ENCODE measurements at places on chromosomes 3 and 15. TPM values are rescaled to one million over a fixed set of nuclear protein-coding genes. Genes with fewer than 3 reads are reported as not detected.

The CTDSPL gene
- 14.0 TPM for total RNA-seq

The CLDN1 gene
- total RNA-seq: 173 TPM

The RARRES1 gene
- total RNA-seq: not detected

The MAPKAPK3 gene
- total RNA-seq: 15.8 TPM

The TPRG1 gene
- 1.6 TPM for total RNA-seq

The ANP32A gene
- 370 TPM for total RNA-seq

The PLD1 gene
- total RNA-seq: 4.6 TPM

The SV2B gene
- total RNA-seq: 3.9 TPM

- no peaks in the 10 kb centered on the region for H3K4me1 ChIP-seq
- H3K27ac ChIP-seq: no peak overlapping the region
- no peaks in the 10 kb centered on the region for H3K27me3 ChIP-seq
- no peaks in the 10 kb centered on the region for H3K36me3 ChIP-seq
- no peak for DNase-seq
Measured at GRCh38 chr3:3848923-3849275, 49.7 kb downstream of the LRRN1 start.

DNA sequence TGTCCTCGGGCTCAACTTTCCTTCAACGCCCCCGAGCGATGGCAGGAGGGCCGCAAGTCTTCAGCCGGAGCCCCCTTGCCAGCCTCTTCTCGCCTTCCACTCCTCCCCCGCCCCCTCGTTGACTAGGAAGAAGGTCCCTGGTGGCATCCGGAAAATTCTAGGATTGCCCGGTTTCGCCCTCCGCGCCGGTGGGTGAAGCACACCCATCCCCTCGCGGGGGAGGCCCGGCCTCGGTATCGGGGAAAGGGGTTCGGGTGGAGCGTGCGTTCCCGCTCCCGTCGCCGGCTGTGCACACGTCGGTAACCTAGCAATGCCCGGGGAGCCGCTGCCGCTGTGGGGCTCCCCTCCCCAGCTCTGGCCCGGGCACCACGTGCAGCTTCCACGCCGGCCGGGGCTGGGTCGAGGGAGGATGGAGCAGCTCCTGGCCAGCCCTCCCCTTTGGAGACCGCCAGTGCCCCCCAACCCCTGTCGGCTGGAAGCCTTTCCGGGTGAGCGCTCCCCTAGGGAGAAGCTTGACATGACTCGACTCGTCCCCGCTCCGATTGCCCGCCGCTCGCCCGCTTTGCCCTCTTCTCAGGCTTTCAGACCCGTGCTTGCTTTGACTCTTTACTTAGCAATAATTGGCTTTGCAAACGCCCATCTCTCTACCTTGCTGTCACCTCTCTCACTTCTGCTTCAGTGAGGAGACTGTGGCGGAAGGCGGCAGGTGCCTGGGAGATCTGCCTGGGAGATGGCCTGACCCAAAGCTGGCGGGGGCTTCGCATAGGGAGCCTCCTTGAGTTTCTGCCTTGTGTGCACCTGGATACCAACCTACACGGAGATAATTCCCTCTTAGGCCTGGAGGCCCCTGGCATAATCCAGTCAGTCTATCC, 1.3 kb downstream of the CACNA1D start:
- no peaks in the 10 kb centered on the region for H3K36me3 ChIP-seq
- H3K27ac ChIP-seq: no peak overlapping the region
- peaks cover 35% of the 10 kb centered on the region for H3K27me3 ChIP-seq
- no peak overlapping the region for H3K4me3 ChIP-seq
- no peak for DNase-seq
- H3K4me1 ChIP-seq: no peaks in the 10 kb centered on the region

DNA sequence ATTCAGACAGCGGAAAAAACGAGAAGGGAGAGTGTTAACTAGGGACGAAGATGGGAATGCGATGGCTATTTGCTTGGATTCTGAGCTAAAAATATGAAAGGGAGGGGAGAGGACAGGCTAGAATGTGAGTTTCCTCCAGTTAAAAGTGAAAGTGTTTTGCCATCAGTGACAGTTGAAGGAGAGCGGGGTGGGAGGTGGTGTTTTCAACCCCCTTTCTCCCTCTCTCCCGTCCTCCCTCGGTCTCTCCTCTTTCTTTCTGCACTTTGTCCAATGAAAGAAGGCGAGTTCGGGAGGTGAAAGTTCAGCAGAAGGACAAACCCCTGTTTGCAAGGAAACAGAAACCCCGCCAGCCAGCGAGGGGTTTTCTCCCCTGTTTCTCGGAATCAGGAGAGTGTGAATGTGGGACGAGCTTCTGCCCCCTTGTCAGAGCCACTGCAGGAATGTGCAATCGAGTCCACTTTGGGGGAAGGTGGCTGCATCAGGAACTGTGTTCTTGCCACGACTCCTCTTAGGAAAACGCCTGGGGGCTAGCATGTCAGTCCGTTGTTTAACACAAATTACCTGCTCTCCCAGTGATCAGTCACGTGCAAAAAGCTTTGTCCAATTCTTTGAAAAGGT, 975 bp upstream of the FOXP1 start:
- no peaks in the 10 kb centered on the region for H3K36me3 ChIP-seq
- peak overlapping the region; percentile 73 for H3K4me3 ChIP-seq
- DNase-seq: peak; percentile 51
- peak overlapping the region; percentile 82 for H3K27ac ChIP-seq

DNA sequence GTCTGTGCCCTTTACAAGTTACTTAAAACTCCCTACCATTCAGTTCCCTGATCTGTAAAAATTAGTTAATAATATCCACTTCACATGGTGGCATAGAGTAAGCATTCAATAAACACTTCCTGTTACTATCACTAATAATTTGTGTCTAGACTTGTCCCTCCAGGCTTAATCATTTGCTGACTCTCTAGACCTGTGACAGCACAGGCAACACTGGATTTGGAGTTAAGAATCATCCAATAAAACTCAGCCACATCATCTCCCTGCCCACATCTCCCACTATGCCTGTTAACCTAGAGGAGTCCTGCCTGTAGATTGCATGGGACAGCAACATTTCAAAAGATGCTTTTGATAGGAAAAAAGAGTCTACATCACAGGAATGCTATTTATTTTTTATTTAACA, 564.6 kb downstream of the MFSD1 start:
- H3K27ac ChIP-seq: no peak overlapping the region
- H3K27me3 ChIP-seq: no peaks in the 10 kb centered on the region
- no peaks in the 10 kb centered on the region for H3K36me3 ChIP-seq
- no peak overlapping the region for H3K4me3 ChIP-seq
- no peaks in the 10 kb centered on the region for H3K4me1 ChIP-seq

GRCh38 chr3:86978111-86978551, 12.8 kb downstream of the VGLL3 start:
- DNase-seq: no peak
- H3K27ac ChIP-seq: no peak overlapping the region
- peaks cover 6% of the 10 kb centered on the region for H3K4me1 ChIP-seq
- H3K36me3 ChIP-seq: no peaks in the 10 kb centered on the region
- H3K27me3 ChIP-seq: no peaks in the 10 kb centered on the region
- H3K4me3 ChIP-seq: no peak overlapping the region

GRCh38 chr3:141403576-141403975, 35.3 kb downstream of the ZBTB38 start:
- peak overlapping the region; percentile 62 for H3K4me3 ChIP-seq
- H3K4me1 ChIP-seq: no peaks in the 10 kb centered on the region
- H3K27me3 ChIP-seq: no peaks in the 10 kb centered on the region
- H3K36me3 ChIP-seq: peaks cover 9% of the 10 kb centered on the region
- no peak for DNase-seq
- H3K27ac ChIP-seq: no peak overlapping the region

- DNase-seq: no peak
- H3K36me3 ChIP-seq: no peaks in the 10 kb centered on the region
- H3K4me3 ChIP-seq: no peak overlapping the region
- H3K27ac ChIP-seq: no peak overlapping the region
- no peaks in the 10 kb centered on the region for H3K27me3 ChIP-seq
- no peaks in the 10 kb centered on the region for H3K4me1 ChIP-seq
Measured at GRCh38 chr3:72390841-72391240, 457.4 kb downstream of the SHQ1 start.

- no peaks in the 10 kb centered on the region for H3K27me3 ChIP-seq
- peaks cover 42% of the 10 kb centered on the region for H3K36me3 ChIP-seq
- peak overlapping the region; percentile 32 for H3K27ac ChIP-seq
- peak overlapping the region; percentile 76 for H3K4me3 ChIP-seq
Measured at GRCh38 chr15:43519196-43519595, 1.8 kb downstream of the MAP1A start.

GRCh38 chr3:48528754-48529153, 24.8 kb upstream of the SHISA5 start:
- no peaks in the 10 kb centered on the region for H3K27me3 ChIP-seq
- no peak for DNase-seq
- no peak overlapping the region for H3K4me3 ChIP-seq
- no peaks in the 10 kb centered on the region for H3K4me1 ChIP-seq
- no peak overlapping the region for H3K27ac ChIP-seq

DNA sequence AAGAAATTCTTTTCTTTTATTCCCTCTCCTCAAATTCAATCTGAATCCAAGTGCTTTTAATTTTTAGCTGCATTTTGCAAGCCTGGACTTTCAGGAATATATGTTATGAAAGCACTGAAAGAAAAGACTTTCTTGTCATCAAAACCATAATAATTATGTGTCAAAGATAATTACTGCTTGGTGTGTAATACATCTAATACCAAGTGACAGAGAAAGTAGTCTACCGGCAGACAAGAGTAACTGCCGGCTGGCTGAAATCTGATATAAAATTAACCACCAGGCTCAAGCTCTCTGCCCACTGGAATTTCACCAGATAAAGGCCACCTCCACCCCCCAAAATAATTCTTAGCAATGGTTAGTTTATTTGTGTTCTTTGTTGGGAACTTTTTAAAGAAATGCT, 220.9 kb upstream of the CDIN1 start:
- no peaks in the 10 kb centered on the region for H3K36me3 ChIP-seq
- no peaks in the 10 kb centered on the region for H3K27me3 ChIP-seq
- H3K4me3 ChIP-seq: no peak overlapping the region
- H3K4me1 ChIP-seq: peaks cover 9% of the 10 kb centered on the region
- H3K27ac ChIP-seq: no peak overlapping the region

- DNase-seq: no peak
- H3K36me3 ChIP-seq: no peaks in the 10 kb centered on the region
- no peak overlapping the region for H3K27ac ChIP-seq
- H3K27me3 ChIP-seq: no peaks in the 10 kb centered on the region
- no peak overlapping the region for H3K4me3 ChIP-seq
Measured at GRCh38 chr3:131880948-131881347, 153.9 kb downstream of the CPNE4 start.

GRCh38 chr3:65052101-65052500, 364.3 kb upstream of the ADAMTS9 start:
- H3K4me1 ChIP-seq: no peaks in the 10 kb centered on the region
- DNase-seq: peak; percentile 10
- H3K36me3 ChIP-seq: no peaks in the 10 kb centered on the region
- H3K27me3 ChIP-seq: no peaks in the 10 kb centered on the region
- no peak overlapping the region for H3K4me3 ChIP-seq

DNA sequence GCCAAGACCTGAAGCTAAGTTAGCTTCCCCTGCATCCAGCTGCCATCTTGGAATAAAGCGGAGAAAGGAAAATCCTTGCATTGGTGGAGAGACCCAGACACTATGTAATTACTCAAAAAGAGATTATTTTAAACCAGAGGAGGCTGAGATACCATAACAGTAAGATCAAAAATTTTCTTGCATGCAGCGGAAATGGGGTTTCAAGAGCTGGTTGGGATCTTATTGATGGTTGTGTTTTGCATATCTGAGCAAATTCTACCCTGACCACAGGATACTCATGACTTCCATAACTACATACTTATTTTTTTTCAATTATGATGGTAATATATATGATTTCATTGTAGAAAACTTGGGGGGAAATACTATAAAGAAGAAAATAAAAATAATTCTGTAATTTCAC, 17.5 kb downstream of the TMEM158 start:
- H3K4me3 ChIP-seq: no peak overlapping the region
- no peak overlapping the region for H3K27ac ChIP-seq
- no peaks in the 10 kb centered on the region for H3K27me3 ChIP-seq
- H3K4me1 ChIP-seq: no peaks in the 10 kb centered on the region
- DNase-seq: no peak
- no peaks in the 10 kb centered on the region for H3K36me3 ChIP-seq
